ENCODE measurements at places on chromosomes 6 and 20. TPM values are rescaled to one million over a fixed set of nuclear protein-coding genes. Genes with fewer than 3 reads are reported as not detected.
A peak's percentile ranks its signal among the peaks of the same experiment; 100 is the strongest.

- no peak overlapping the region for H3K4me3 ChIP-seq
- H3K27ac ChIP-seq: no peak overlapping the region
- H3K27me3 ChIP-seq: no peaks in the 10 kb centered on the region
- peaks cover 2% of the 10 kb centered on the region for H3K4me1 ChIP-seq
- H3K36me3 ChIP-seq: peaks cover 10% of the 10 kb centered on the region
These were observed 14.2 kb upstream of the ENPP4 start for GRCh38 chr6:46115634-46116033.

DNA sequence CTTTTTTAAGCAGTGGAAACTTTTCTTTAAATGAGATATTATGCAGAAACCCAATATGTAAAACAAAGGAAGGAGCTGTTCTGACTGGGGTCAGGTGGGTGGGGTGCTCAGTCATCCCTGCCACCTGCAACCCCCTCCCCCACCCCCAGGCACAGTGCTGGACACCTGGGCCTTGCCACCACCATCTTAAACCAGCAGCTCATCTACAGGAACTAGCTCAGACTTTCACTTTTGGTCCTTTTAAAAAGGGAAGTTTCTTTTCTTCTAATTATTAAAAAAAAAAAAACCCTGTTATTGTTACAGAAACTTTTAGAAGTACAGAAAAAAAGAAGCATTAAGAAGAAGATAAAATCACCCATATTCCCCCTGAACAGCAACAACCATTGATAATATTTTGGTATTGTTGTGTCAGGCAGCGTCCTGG is 37.1 kb downstream of the PPP1R16B start:
- H3K27me3 ChIP-seq: no peaks in the 10 kb centered on the region
- no peaks in the 10 kb centered on the region for H3K36me3 ChIP-seq
- H3K27ac ChIP-seq: no peak overlapping the region
- no peaks in the 10 kb centered on the region for H3K4me1 ChIP-seq

DNA sequence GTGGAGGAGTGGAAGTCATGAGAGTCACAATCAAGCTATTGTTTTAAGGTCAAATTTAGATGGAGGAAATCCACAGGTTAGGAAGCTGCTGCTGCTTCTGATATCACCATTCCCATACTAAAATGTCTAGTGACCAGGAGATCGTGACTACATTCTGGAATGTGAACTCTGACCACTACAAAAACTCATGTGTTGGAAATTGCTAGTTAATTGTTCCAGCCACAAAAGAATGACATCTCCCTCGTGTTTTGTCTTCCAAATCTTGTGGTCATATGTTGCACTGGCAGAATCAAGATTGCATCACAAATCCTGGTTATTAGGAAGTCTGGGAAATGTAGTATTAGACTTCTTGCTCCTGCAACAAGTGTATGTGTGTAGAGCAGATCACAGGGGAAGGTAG is 441.9 kb downstream of the CD109 start:
- peaks cover 6% of the 10 kb centered on the region for H3K4me1 ChIP-seq
- H3K27me3 ChIP-seq: no peaks in the 10 kb centered on the region
- no peaks in the 10 kb centered on the region for H3K36me3 ChIP-seq

DNA sequence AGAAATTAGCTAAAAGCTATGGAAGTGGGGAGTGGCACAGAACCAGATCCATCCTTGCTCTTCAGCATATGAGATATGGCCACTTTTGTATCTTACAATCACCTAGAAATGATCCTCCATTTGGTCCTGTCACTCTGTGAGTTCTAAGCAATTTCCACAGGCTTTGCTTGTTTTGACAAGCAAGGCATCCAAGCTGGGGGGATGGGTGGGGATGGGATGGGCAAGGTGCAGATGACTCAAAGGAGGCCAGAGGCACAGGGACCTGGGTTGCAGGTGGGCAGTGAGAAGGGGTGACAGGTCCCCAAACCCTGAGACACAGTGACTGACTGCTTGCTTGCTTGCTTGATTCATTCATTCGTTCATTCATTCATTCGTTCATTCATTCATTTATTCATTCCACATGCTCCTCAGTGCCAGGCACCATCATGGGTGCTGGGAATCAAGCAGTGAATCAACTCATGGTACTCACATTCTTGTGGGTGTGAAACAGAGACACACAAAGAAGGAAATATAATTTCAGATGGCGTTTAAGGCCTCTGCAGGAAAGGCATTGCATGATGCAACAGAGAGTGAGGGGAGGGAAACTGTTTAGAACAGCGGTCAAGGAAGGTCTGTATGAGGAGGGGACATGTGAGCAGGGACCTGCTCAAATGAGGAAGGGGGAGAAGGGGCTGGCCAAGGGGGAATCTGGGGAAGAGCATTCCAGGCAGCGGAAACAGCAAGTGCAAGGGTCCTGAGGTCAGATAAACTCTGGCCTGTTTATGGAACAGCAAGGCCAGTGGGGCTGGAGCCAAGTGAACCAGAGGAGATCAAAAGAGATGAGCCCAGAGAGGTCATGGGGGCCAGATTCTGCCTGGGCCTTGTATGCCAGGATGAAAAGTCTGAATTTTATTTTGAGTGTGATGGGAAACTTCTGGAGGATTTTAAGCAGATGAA is 3.4 kb downstream of the KCNB1 start:
- DNase-seq: no peak
- H3K4me3 ChIP-seq: no peak overlapping the region
- peaks cover 12% of the 10 kb centered on the region for H3K4me1 ChIP-seq
- no peaks in the 10 kb centered on the region for H3K36me3 ChIP-seq
- H3K27me3 ChIP-seq: peaks cover 26% of the 10 kb centered on the region

DNA sequence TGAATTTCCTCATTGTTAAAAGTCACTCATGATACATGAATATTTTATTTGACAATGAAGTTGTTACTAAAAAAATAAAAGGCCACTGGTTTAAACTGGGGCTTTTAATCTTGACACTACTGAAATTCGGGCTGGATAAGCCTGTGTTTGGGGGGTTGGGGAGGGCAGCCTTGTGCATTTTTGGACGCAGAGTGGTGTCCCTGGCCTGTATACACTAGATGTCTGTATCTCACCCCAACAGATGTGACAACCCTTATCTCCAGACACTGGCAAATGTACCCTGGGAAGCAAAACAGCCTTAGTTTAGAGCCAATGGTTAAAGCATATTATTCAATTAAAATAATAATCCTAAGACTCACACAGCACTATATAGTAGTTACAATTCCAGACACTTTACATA is 24.8 kb downstream of the MAN1A1 start:
- no peak overlapping the region for H3K4me3 ChIP-seq
- no peaks in the 10 kb centered on the region for H3K27me3 ChIP-seq
- H3K4me1 ChIP-seq: peaks cover 26% of the 10 kb centered on the region
- H3K27ac ChIP-seq: no peak overlapping the region
- no peak for DNase-seq

BMP7 gene
- 35.4 TPM for total RNA-seq

CRISP3 gene
- not detected for total RNA-seq

ADGRF5 gene
- total RNA-seq: 0.04 TPM

DNA sequence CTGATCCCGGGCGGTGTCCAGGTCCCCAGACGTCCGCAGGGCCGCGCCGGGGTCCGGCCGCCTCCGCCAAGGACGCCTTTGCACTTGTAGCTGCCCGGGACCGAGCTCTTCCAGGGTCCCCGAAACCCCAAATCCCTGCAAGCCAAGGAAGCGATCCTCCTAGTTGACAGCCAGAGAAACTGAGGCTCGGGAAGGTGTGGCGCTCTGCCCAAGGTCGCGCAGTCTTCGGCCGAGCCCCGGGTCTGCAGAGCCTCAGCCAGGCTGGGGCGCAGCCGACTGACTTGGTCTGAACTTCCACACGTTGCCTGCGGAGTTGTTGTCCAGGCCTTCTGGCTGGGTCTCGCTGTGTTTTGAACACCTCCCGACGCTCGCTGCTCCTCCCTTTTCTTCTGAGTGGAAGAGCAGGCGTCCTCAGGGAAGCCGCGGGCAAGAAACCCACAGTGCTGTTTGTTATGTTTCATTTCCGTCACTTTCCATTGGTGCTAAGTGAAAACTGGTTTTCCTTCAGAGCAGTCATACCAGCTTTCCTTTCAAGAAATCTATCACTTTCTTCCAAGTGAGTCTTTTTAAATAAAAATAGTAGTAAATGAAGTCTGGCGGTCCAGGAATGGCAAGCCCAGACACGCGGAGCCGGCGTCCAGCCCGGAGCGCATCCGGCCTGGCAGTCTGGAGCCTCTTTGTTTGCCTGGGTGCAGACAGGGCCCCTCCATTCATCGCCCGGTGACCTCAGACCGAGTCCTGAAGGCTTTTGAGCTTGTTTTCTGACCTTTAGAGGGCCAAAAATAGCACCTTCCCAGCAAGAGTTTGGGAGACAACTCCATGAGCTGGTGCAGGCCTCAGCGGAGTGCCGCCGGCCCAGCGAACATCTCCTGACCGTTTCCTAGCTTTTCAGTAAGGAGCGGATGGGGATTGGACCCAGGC is 698 bp downstream of the FAM210B start:
- H3K4me3 ChIP-seq: peak overlapping the region; percentile 90
- H3K27ac ChIP-seq: peak overlapping the region; percentile 95
- H3K4me1 ChIP-seq: peaks cover 12% of the 10 kb centered on the region
- peak; percentile 12 for DNase-seq
- H3K27me3 ChIP-seq: peaks cover 2% of the 10 kb centered on the region

GRCh38 chr20:50879649-50880550 is 51.3 kb downstream of the ADNP start:
- H3K4me1 ChIP-seq: no peaks in the 10 kb centered on the region
- H3K36me3 ChIP-seq: peaks cover 10% of the 10 kb centered on the region

HCK gene
- total RNA-seq: not detected

TBC1D20 gene
- total RNA-seq: 30.3 TPM

DNA sequence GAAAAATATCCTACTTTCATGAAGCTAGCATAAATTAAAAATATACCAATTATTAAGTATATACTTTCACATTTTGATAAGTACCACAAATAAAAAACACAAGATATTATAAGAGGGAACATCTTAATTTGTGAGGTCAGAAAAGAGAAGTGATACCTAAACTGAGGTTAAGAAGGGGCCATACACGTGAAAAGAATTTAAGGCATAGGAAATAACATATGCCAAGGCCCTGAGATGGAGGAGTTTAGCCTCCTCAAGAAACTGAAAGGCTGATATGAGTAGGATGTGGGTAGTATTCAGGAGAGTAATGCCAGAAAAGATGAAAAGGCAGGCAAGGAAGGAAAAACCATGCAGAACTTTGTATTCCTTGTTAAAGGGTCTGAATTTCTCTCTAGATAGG is 116.6 kb upstream of the HTR1E start:
- H3K36me3 ChIP-seq: no peaks in the 10 kb centered on the region
- no peaks in the 10 kb centered on the region for H3K27me3 ChIP-seq
- H3K27ac ChIP-seq: no peak overlapping the region
- no peak overlapping the region for H3K4me3 ChIP-seq
- no peaks in the 10 kb centered on the region for H3K4me1 ChIP-seq

GRCh38 chr6:44653761-44654218 is 266.3 kb downstream of the CDC5L start:
- peaks cover 3% of the 10 kb centered on the region for H3K4me1 ChIP-seq
- H3K27ac ChIP-seq: no peak overlapping the region
- H3K4me3 ChIP-seq: no peak overlapping the region
- no peaks in the 10 kb centered on the region for H3K36me3 ChIP-seq
- H3K27me3 ChIP-seq: peaks cover 46% of the 10 kb centered on the region

DNA sequence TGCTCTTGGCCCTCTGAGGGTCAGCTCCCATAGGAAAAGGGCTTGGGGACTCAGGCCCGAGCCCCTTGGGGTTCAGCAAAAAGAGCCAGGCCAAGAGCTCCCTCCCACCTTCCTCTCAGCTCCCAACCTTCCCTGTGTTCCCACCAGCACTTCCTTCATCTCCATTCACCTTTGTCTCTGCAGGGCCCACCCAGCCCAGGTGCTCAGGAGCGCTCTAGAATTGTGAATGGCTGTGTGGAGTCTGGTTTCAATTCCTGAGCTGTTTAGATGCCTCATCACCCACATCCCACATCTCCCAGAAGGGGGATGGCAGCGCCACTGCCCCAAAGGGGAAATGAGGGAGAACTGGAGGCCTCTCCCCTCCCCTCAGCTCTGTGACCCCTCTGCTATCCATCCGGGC is 7.7 kb downstream of the GRM4 start:
- no peaks in the 10 kb centered on the region for H3K36me3 ChIP-seq
- H3K27ac ChIP-seq: no peak overlapping the region
- no peak overlapping the region for H3K4me3 ChIP-seq

DNA sequence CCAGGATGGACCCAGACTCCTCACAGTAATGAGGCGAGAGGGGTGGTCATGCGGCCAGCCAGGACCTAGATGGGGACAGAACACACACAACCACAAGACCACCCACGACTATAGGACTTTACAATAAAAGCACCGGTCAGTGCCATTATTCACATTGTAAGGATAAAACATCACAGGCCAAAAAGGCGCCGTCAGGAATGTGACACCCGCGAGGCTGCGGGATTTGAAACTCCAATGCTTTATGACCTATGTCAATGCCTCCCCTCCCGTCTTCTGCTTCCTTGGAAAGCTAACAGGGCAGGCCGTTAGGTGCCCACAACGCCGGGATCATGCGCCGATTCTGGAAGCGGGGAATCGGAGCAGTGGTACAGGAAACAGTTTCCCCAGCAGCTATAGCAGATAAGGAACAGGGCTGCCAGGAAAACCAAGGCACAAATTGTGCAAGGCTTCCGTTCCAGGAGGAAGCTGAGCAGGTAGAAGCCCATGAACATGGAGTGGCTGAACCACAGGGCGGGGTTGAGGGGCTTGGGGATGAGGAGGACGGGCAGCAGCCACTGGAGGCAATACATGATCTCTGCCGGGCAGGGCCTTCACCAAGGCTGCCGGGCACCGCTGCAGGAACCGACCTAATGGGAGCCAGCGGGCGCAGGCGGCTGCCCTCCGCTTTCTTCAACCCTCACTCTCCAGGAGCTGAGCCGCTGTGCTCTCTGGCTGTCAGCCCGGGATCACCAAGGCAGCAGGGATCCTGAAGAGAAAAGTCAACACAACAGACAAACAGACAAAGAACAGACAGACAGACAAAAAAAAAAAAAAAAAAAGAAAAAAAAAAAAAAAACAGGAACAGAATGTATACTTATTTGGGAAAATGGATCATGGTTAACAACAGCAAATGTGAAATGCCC is 2.2 kb upstream of the NNAT start:
- H3K36me3 ChIP-seq: peaks cover 22% of the 10 kb centered on the region
- peaks cover 22% of the 10 kb centered on the region for H3K4me1 ChIP-seq
- no peak for DNase-seq
- H3K4me3 ChIP-seq: no peak overlapping the region
- no peaks in the 10 kb centered on the region for H3K27me3 ChIP-seq
- H3K27ac ChIP-seq: no peak overlapping the region

DNA sequence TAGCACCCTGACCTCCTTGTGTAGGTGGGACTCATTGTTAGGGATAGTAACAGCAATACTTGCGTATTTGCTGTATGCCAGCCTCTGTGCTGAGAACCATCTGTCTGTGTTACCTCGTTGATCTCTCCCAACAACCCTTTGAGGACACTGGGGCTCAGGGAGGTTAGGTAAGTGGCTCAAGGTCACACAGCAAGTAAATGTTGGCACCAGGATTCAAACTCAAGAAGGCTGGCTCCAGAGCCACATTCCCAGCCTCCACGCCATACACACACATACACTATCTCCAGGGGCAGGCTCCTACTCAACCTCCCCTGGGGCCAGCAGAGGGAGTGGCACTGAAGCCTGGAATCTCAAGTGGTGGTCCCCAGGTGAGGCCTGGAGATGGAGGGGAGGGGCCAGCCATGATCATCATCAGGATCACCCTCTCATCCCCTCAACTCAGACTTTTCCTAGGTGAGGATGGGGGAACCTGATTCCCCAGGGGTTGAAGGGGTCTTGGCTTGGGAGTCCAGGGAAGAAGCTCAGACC is 109.4 kb downstream of the DLGAP4 start:
- DNase-seq: no peak
- no peaks in the 10 kb centered on the region for H3K4me1 ChIP-seq
- peaks cover 3% of the 10 kb centered on the region for H3K27me3 ChIP-seq
- no peaks in the 10 kb centered on the region for H3K36me3 ChIP-seq
- no peak overlapping the region for H3K27ac ChIP-seq
- no peak overlapping the region for H3K4me3 ChIP-seq

TMEM244 gene
- total RNA-seq: not detected

SMOC2 gene
- 5.9 TPM for total RNA-seq

All from progenitor cell of endocrine pancreas (in vitro differentiated cells).